ENCODE measurements at places on chromosomes 1 and 21. TPM values are rescaled to one million over a fixed set of nuclear protein-coding genes. Genes with fewer than 3 reads are reported as not detected.

KIAA1614 gene
- 7.0 TPM for total RNA-seq

ATP8B2 gene
- 9.2 TPM for total RNA-seq

OR2L13 gene
- not detected for total RNA-seq

ADORA3 gene
- 4.1 TPM for total RNA-seq

KCNJ6 gene
- total RNA-seq = not detected

LINGO4 gene
- 0.67 TPM for total RNA-seq

SPRR2F gene
- not detected for total RNA-seq

TBX15 gene
- total RNA-seq = 0.64 TPM

PLPP3 gene
- total RNA-seq = 140 TPM

KAZN gene
- total RNA-seq = 2.2 TPM

S100A2 gene
- 1.9 TPM for total RNA-seq

TNFRSF4 gene
- 2.3 TPM for total RNA-seq

TIAM1 gene
- total RNA-seq = 1.8 TPM

CLCA4 gene
- total RNA-seq = not detected

MCOLN2 gene
- 0.52 TPM for total RNA-seq

ADAM30 gene
- not detected for total RNA-seq

ZNF695 gene
- not detected for total RNA-seq

GSTM5 gene
- 2.6 TPM for total RNA-seq

CSMD2 gene
- total RNA-seq = 0.22 TPM

SELL gene
- total RNA-seq = 2.1 TPM

KCNJ15 gene
- 0.72 TPM for total RNA-seq

MIXL1 gene
- total RNA-seq = not detected

MMEL1 gene
- total RNA-seq = not detected

NUP210L gene
- total RNA-seq = 0.27 TPM

C1orf226 gene
- 5.8 TPM for total RNA-seq

ATP6V1G3 gene
- total RNA-seq = not detected

F5 gene
- 11.8 TPM for total RNA-seq

PROX1 gene
- 95.0 TPM for total RNA-seq

BMP8B gene
- total RNA-seq = 0.40 TPM

IVL gene
- not detected for total RNA-seq

PTPN22 gene
- 0.40 TPM for total RNA-seq

FAM43B gene
- 2.5 TPM for total RNA-seq

GRIK3 gene
- 0.62 TPM for total RNA-seq

CXADR gene
- 27.1 TPM for total RNA-seq

RASSF5 gene
- 4.2 TPM for total RNA-seq

JUN gene
- total RNA-seq = 54.6 TPM

VASH2 gene
- 1.0 TPM for total RNA-seq

PCSK9 gene
- total RNA-seq = not detected

GALE gene
- total RNA-seq = 5.1 TPM

IGSF9 gene
- 0.79 TPM for total RNA-seq

BGLAP gene
- total RNA-seq = 1.1 TPM

RGS16 gene
- 1.1 TPM for total RNA-seq

SIM2 gene
- not detected for total RNA-seq

KLHDC7A gene
- total RNA-seq = not detected

PLA2G2C gene
- total RNA-seq = not detected

SLFNL1 gene
- 0.37 TPM for total RNA-seq

LRRC39 gene
- total RNA-seq = 209 TPM

S100A7 gene
- total RNA-seq = not detected

AGBL4 gene
- total RNA-seq = 0.50 TPM

CELA2A gene
- not detected for total RNA-seq

C8B gene
- not detected for total RNA-seq

CCDC27 gene
- not detected for total RNA-seq

TRNP1 gene
- 27.4 TPM for total RNA-seq

TSPEAR gene
- 2.7 TPM for total RNA-seq

TEKT2 gene
- not detected for total RNA-seq

TRPM2 gene
- total RNA-seq = 1.5 TPM

GPR25 gene
- not detected for total RNA-seq

COL11A1 gene
- total RNA-seq = 0.42 TPM

GPR52 gene
- total RNA-seq = 1.2 TPM

CLCA1 gene
- total RNA-seq = not detected

Data from left ventricle myocardium superior (tissue), 1 donor.